ENCODE measurements at places on chromosomes 1 and 21.
A peak's percentile ranks its signal among the peaks of the same experiment; 100 is the strongest.

- no peak for DNase-seq
Measured at GRCh38 chr1:183040547-183040971, 17.3 kb downstream of the LAMC1 start.

GRCh38 chr1:150138044-150138443 is 11.7 kb upstream of the PLEKHO1 start:
- no peak for DNase-seq

DNA sequence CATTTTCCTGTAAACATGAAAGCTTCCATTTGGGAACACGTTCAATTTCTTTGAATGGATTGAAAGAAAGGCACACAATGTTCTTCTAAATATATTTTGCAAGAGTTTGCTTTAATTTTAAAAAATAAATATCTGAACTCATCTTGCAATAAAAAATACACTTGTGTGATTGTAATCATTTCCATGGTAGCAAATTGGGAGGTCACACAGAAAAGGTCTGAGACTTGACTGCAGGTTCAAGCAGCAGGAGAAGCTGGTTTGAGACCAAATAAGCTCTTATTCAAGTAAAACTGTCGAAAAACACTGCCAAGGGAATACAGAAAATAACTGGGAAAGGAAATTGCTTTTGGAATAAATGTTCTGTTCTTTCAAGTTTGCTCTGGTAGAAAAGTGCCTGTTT is 498.9 kb downstream of the ADGRL2 start:
- DNase-seq: no peak

DNA sequence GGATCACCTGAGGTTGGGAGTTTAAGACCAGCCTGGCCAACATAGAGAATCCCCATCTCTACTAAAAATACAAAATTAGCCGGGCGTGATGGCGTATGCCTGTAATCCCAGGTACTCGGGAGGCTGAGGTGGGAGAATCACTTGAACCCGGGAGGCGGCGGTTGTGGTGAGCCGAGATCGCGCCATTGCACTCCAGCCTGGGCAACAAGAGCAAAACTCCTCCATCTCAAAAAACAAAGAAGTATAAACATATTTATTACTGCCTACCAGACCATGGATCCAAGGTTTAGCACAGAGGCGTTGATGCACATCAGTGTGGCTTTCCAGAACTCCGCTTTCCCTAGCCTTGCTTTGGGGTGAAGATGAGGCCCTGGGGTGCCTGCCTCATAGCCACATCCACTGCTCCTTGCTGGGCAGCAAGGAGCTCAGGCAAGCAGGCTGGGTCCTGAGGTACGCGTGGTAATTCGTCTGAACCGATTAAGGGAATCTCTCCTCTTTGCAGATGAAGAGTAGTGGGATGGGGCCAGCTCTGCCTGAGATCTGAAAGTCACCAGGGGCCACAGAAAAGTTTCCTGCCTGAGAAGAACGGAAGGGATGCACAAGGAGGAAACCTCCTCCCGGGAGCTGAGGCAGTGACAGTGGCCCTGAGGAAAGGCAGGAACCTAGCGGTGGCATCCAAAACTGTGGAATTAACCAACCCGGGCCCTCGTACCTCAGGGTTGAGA is 52.3 kb upstream of the LBR start:
- peak; percentile 50 for DNase-seq

DNA sequence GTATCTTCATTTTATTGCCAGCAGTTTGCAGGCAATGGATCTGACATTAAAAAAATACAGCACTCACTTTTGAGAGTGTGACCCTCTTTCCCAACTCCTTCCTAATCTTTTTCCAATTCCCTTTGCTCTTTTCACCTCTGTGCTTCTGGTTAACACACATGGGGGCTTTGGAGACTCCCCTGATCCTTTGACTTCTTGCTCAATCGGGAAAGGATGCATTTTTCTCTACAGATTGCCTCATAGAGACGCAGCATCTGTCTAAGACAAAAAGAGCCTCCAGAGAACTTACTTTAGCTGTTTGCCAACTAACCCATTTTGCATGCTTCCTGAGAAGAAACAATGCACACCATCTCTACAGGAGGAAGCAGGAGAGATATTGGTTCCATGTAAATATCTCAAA is 378.3 kb downstream of the PBX1 start:
- no peak for DNase-seq

DNA sequence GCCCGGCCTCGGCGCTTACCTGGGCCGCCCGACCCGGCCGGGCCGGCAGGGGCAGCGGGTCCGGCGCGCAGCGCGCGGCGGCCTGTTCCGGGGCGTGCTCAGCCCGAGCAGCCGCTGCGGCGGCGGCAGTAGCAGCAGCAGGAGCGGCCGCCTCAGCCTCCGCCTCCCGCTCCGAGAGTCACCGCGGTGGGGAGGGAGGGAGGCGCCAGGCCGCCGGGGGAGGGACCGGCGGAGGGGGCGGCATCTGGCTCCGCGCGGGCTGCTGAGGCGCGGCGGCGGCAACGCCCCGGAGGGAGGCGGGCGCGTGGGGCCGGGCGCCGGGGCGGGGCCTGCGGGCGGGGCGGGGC is at the start of gene CTNNBIP1:
CTNNBIP1 (minus strand) TSS at position 194 of the 347 bp plus-strand sequence. CDS start 38,205 bp downstream, outside the sequence.
- no peak for DNase-seq

- no peak for DNase-seq
Measured at GRCh38 chr21:25831300-25831960, 96.7 kb downstream of the GABPA start.

- peak; percentile 79 for DNase-seq
Measured at GRCh38 chr1:225454733-225455132, 26.9 kb upstream of the LBR start.

DNA sequence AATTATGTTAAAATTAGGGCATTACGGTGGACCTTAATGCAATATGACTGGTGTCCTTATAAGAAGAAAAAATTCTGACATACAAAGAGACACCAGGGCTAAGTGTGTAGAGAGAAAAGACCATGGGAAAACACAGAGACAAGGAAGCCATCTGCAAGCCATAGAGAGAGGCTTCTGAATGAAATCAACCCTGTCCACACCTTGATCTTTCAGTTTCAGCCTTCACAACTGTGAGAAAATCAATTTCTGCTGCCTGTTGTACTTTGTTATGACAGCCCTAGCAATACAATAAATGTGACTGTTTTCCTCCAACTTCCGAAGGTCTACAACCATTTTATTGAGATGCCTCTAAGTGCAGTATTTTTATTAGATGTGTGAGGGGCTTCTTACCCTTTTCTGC is 1407.2 kb downstream of the MRPL39 start:
- no peak for DNase-seq

- DNase-seq: no peak
Measured at GRCh38 chr1:178486100-178487069, 10.4 kb downstream of the CLEC20A start.

DNA sequence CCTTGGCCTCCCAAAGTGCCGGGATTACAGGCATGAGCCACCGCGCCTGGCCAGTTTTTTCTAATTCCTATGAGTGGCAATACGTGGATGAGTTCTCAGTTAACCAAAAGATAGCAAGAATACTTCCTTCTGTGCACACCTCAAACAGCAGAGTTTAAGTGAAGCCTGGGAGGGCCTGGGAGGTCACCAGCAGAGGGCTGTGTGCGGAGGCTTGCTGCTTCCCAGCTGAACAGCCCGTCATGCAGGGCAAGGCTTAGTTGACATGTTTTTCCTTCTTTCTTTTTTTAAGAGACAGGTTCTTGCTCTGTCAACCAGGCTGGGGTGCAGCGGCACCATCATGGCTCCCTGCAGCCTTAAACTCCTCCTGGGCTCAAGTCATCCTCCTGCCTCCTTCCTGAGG is 17.8 kb downstream of the GNG4 start:
- no peak for DNase-seq

DNA sequence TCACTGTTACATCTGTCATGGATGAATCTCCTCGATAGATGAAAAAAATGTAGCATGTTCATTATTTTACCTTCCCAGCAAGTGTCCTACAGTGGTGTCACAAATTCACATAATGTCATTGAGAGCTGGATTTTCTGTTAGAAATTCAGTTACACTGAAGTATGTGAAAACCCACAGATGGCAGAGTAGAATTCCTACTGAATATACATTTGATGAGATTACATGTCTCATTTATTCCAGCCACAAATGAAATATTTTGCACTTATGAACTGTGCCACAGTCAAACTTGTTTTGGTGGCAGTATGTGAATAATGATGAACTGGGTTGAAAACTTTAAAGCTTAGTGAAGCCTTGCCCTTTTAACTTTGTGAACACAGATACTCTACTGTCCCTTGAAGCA is 301.9 kb upstream of the DPYD start:
- DNase-seq: no peak

- DNase-seq: no peak
Measured at GRCh38 chr1:26839339-26839722, 12.8 kb downstream of the ZDHHC18 start.

DNA sequence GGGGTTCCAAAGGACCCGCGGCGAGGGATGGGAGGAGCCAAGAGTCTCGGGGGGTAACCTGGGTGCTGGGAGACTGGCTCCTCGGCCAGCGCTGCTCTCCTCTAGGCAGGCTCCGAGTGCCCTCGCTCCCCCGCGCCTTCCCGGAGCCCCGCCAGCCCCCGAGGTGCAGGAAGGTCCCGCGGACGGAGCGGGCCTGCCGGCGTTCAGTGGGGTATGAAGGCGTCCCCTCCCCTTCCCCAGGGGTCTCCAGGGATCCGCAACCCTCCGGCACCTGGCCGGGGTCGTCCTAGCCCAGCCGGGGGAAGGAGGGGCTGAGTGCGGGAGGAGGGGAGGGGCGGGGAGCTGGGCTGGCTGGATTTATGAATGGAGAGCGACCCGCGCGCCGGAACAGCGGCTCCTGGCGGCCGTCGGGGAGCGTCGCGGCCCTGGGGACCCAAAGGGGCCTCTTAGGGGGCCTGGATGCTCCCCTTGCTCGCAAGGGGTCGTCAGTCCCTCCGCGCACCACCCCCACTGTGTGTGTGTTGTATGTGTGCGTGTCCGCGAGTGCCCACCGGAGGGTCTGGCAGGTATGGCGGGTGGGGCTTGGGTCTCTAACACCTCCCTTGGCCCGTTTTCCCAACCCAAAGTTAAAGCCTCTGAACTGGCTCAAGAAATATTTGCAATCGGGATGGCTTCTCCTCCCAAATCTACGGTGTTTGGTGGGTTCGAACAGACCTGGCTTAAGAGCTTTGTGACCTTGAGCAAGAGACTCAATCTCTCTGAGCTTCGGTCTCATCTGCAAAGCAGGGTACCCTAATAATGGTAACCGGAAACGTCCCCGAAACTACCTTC is 642 bp downstream of the HCRTR1 start:
- DNase-seq: peak; percentile 81

DNA sequence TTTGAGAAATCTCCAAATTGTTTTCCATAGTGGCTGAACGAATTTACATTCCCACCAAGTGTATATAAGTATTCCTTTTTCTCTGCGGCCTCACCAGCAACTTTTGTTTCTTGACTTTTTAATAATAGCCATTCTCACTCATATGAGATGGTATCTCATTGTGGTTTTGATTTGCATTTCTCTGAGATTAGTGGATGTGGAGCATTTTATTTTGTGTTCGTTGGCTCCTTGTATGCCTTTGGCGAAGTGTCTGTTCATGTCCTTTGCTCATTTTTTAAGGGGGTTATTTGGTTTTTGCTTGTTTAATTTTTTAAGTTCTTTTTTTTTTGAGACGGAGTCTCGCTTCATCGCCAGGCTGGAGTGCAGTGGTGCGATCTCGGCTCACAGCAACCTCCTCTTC is 45.1 kb upstream of the MPC2 start:
- DNase-seq: no peak

- DNase-seq: no peak
Measured at GRCh38 chr1:211473823-211474222, 18.1 kb downstream of the RD3 start.

DNA sequence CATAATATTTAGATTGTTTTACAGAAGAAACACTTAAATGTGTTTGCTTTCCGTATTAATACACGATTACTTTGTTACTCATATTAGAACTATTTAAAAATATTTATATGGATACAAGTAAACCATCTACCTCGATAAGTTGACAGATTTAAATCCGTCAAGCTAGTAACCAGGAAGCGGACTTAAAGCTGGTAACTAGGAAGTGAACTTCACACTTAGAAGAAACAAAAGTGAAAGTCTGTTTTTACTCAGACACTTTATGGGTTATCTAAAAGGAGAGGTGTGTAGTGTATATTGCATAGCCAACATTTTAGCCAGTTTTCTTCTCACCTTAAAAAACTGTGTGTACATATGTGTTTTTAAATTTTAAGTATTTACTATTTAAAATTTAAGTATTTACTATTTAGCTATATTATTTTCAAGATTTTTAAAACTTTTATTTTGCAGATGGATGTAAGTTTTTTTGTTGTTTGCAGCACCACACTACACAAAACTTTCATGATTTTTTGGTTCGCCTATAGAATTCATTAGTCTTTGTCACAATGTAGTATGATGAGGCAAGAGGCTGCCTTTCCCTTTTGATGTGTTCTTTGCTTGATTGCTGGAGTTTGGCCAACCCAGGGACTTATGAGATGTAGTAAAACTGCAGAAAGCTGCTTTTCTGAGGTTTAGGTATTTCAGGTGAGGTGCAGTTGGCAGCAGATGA is 2.7 kb downstream of the USP25 start:
- peak; percentile 71 for DNase-seq

DNA sequence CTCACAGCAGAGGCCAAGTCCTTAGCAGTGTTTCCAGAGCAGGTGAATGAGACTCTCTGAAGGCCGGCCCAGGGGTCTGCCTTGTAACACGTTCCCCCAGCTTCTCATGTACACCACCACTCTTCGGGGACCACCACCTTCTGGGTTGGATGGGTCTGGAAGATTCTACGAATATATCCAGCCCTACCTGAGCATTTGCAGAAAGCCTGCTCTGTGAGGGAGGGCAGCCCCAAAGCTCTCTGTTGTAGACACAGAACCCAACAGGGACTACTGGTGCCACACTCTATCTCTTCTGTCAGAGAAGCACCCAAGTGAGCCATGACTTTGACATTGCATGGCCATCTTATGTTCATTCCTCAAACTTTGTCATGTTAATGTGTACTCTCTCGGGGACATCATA is 61.8 kb downstream of the CD247 start:
- DNase-seq: no peak

DNA sequence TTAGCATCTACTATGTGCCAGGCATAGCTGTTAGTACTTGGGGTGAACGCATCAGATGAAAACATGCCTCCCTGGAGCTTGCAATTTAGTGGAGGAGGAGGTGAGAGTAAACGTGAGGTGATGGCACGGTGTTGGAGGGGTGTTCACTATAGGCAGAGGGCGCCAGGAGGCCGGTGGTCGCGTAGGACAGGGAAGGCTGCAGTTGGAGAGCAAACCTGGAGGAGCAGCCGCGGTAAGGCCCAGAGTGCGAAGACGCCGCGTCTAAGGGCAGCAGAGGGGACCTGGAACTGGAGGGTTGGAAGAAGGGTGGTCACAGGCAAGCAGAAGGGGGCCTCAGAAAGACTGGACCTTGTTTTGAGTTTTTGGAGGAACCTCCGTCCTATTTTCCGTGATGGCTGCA is 30.2 kb upstream of the TRIM17 start:
- no peak for DNase-seq

DNA sequence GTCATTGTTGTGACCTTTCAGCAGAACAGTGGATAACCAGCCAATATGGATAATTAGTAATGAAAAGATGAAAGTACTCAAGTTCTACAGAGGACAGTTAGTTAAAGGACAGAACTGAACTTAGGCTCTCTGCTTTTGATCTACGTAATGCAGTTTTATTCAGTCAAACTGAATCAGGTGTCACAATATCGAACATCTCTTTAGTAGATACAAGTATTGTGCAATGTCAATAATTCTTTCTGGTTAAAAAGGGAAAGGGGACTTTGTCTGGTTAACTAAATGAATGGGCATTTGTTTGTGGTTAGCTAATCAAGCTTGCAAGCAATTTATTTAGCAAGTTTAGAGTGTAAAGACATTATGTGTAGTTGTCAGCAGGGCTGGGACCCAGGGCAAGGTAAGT is 562.2 kb upstream of the PTBP2 start:
- DNase-seq: no peak

GRCh38 chr1:214303141-214303930 is 22.4 kb downstream of the SMYD2 start:
- no peak for DNase-seq

- no peak for DNase-seq
Measured at GRCh38 chr1:227006226-227006796, 66.2 kb downstream of the COQ8A start.
